Lung (tissue), 17 donors: ENCODE measurements at places on chromosomes 3 and 15. TPM values are rescaled to one million over a fixed set of nuclear protein-coding genes. Genes with fewer than 3 reads are reported as not detected.
A peak's percentile ranks its signal among the peaks of the same experiment; 100 is the strongest.

DNA sequence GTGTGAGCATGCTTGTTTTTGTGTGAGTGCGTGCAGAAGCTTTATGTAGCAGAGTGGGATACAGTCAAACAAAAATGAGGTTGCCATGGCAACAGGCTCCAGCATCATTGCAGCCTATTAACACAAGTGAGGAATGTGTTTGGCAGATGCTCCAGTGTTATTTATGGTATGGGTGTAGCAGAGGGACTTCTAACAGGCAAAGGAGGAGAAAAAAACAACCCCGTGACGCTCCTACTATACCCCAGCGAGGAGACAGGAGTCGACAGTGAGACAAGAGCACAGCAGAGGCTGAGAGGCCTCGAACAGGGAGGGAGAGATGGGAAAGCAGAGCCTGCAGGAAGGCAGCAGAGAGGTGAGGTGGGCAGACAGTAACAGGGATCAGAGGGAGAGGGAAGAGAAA is 4.9 kb downstream of the ADCY5 start:
- H3K27me3 ChIP-seq: no peaks in the 10 kb centered on the region
- no peak overlapping the region for H3K27ac ChIP-seq
- no peak overlapping the region for H3K4me3 ChIP-seq

DNA sequence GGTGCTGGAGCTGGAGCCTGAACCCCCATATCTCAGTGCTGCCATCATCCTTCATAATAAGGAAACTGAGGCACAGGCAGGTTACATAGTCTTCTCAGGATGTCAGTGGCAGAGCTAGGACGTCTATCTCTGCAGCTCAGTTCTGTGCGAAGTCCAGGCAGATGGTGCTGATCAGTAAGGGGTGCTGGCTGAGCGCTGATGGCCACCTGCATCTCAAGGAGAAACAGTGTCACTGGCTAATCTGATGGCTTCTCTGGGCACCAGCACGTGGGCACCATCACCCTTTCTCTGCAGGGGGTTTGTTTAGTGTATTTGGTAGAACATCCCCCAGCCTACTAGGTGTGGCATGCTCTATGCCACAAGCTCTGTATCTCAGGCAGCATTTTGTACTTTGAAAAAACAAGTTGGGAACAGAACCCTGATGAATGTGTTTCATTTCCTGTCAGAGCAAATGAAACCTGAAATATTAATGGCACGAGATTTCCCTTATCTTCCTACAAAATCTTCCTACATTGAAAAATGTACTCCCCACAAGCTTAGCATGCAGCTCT is 35.1 kb downstream of the APBA2 start:
- no peak overlapping the region for H3K27ac ChIP-seq
- H3K4me1 ChIP-seq: no peaks in the 10 kb centered on the region
- H3K27me3 ChIP-seq: no peaks in the 10 kb centered on the region
- DNase-seq: no peak
- H3K4me3 ChIP-seq: no peak overlapping the region

GRCh38 chr3:193237030-193237429 is 4.0 kb upstream of the PLAAT1 start:
- H3K4me1 ChIP-seq: no peaks in the 10 kb centered on the region
- H3K27ac ChIP-seq: no peak overlapping the region
- DNase-seq: peak; percentile 9
- H3K27me3 ChIP-seq: no peaks in the 10 kb centered on the region

GRCh38 chr3:8734908-8735307 is 1.3 kb downstream of the CAV3 start:
- H3K4me1 ChIP-seq: peaks cover 4% of the 10 kb centered on the region
- DNase-seq: no peak
- no peaks in the 10 kb centered on the region for H3K36me3 ChIP-seq

DNA sequence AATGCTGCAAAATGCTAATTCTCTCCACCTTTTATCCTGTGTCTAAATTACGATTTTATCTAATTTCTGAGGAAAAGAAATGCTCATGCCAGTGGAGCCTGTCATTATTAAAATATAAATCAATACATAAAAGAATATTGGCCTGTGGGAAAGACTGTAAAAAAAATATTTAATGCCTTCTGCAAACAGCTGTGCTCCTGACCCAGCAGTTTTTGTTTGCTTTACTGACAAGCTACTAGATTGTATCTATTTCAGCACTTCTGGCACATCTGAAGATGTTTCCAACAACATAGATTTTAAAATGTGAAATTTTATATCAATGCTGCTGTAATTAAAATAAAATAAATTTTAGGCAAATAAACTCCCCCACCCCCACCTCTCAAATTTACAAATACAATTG is 493.6 kb upstream of the AGTR1 start:
- H3K27ac ChIP-seq: no peak overlapping the region
- no peaks in the 10 kb centered on the region for H3K36me3 ChIP-seq
- DNase-seq: peak; percentile 15

DNA sequence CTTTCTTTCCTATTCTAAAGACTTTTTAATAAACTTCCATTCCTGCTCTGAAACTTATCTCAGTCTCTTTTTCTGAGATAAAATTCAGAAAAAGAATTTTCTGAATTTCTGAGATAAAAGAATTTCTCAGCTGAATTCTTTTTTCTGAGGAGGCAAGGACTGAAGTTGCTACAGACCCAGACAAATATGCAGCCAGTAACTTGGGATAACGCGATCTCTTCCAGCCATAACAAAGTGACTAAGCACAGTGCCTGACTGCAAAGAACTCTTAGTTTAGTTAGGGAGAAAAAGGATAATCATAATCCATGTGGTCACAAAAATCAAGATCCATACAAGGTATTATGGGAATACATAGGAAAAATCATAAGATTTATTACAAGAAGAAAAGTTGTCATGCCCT is 222.0 kb upstream of the GAP43 start:
- DNase-seq: no peak
- H3K27ac ChIP-seq: no peak overlapping the region
- H3K4me1 ChIP-seq: no peaks in the 10 kb centered on the region

DNA sequence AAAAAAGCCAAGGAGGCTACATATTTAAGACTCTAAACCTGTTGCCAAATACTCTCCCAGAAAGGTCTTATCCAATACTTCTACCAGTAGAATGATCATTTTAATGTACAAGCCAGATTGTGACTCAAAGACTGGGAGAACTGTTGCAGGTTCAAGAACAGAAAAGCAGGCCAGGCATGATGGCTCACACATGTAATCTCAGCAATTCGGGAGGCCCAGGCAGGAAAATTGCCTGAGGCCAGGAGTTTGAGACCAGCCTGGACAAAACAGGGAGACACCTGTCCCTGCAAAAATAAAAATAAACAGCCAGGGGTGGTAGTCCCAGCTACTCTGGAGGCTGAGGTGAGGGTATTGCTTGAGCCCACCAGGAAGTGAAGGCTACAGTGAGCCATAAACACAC is 17.8 kb upstream of the THUMPD3 start:
- DNase-seq: no peak
- no peaks in the 10 kb centered on the region for H3K4me1 ChIP-seq
- H3K36me3 ChIP-seq: no peaks in the 10 kb centered on the region
- H3K4me3 ChIP-seq: no peak overlapping the region
- no peaks in the 10 kb centered on the region for H3K27me3 ChIP-seq
- H3K27ac ChIP-seq: no peak overlapping the region

GRCh38 chr3:172585954-172586353 is 62.7 kb upstream of the TNFSF10 start:
- DNase-seq: no peak
- no peak overlapping the region for H3K27ac ChIP-seq
- H3K4me1 ChIP-seq: peaks cover 2% of the 10 kb centered on the region

GRCh38 chr3:156611870-156612494 is 57.1 kb upstream of the SSR3 start:
- no peak overlapping the region for H3K4me3 ChIP-seq
- no peaks in the 10 kb centered on the region for H3K27me3 ChIP-seq
- H3K27ac ChIP-seq: peak overlapping the region; percentile 75
- no peak for DNase-seq
- peaks cover 1% of the 10 kb centered on the region for H3K4me1 ChIP-seq
- no peaks in the 10 kb centered on the region for H3K36me3 ChIP-seq

DNA sequence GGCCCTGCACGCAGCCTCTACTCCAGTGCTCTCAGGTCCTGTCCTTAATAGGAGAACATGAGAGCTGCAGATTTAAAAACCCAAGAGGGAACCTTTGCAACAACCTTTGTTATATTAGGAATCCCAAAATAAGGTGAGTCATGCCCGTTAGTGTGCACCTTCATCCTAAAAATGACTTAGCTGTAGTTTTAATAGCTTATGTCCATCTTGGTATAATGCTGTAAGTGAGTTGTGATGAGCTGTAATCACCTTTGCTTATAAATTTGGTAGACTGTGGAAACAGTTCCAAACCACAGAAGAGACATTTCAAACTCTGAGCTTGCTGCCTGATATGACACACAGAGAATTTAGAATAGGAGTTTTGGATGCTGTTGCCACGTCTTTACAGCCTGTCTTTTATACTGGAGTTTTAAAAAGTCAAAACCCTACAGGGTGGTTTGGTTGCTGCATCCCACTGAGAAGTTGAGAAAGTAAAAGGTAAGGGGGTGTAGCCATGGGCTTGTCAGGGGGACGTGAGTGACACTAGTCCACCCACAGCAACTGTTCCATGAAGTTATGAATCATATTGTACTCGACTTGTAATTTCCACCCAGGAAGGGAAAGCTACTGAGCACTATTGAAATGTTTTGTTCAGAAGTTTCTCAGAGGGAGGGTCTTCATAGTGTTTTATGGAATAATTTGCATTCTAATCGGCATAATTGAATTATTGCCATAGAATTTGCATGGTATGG is 27.4 kb upstream of the CD47 start:
- no peak overlapping the region for H3K4me3 ChIP-seq
- no peaks in the 10 kb centered on the region for H3K4me1 ChIP-seq
- H3K27me3 ChIP-seq: no peaks in the 10 kb centered on the region
- no peak overlapping the region for H3K27ac ChIP-seq
- H3K36me3 ChIP-seq: no peaks in the 10 kb centered on the region

- H3K36me3 ChIP-seq: no peaks in the 10 kb centered on the region
- no peak for DNase-seq
- no peak overlapping the region for H3K27ac ChIP-seq
- no peaks in the 10 kb centered on the region for H3K27me3 ChIP-seq
- H3K4me3 ChIP-seq: no peak overlapping the region
Measured at GRCh38 chr3:61877359-61878138, 316.2 kb downstream of the PTPRG start.

- no peak overlapping the region for H3K27ac ChIP-seq
- H3K27me3 ChIP-seq: no peaks in the 10 kb centered on the region
- no peaks in the 10 kb centered on the region for H3K4me1 ChIP-seq
- H3K36me3 ChIP-seq: no peaks in the 10 kb centered on the region
- no peak for DNase-seq
- no peak overlapping the region for H3K4me3 ChIP-seq
Measured at GRCh38 chr15:88864861-88865497, 30.4 kb downstream of the HAPLN3 start.

DNA sequence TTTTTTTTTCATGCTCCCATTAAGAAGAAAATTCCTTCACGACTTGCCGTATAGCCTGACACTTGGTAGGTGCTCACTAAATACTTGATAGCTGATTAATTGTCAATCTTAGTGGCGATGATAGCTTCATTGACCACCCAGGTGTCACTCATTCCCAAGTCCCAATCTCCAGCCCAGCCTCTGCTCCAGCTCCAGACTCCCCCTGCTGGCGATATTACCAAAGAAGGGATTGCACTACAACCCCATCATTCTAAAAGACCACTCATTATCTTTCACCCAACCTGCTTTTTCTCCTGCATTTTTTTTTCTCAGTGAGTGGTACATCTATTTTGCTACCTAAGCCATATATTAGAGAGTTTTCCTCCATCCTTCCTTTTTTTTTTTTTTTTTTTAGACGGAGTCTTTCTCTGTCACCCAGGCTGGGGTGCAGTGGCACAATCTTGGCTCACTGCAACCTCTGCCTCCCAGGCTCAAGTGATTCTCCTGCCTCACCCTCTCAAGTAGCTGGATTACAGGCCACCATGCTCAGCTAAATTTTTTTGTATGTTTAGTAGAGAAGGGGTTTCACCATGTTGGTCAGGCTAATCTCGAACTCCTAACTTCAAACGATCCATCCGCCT is 19.5 kb upstream of the COMMD2 start:
- no peaks in the 10 kb centered on the region for H3K27me3 ChIP-seq
- no peaks in the 10 kb centered on the region for H3K4me1 ChIP-seq
- DNase-seq: peak; percentile 53
- no peak overlapping the region for H3K27ac ChIP-seq
- H3K36me3 ChIP-seq: no peaks in the 10 kb centered on the region
- no peak overlapping the region for H3K4me3 ChIP-seq

GRCh38 chr3:23099677-23100076 is 103.5 kb upstream of the UBE2E2 start:
- no peaks in the 10 kb centered on the region for H3K27me3 ChIP-seq
- DNase-seq: no peak
- H3K27ac ChIP-seq: no peak overlapping the region
- H3K36me3 ChIP-seq: no peaks in the 10 kb centered on the region
- no peak overlapping the region for H3K4me3 ChIP-seq

- no peaks in the 10 kb centered on the region for H3K4me1 ChIP-seq
- H3K36me3 ChIP-seq: no peaks in the 10 kb centered on the region
- H3K27ac ChIP-seq: no peak overlapping the region
- peak; percentile 80 for DNase-seq
- H3K4me3 ChIP-seq: no peak overlapping the region
- H3K27me3 ChIP-seq: peaks cover 2% of the 10 kb centered on the region
Measured at GRCh38 chr3:161560008-161560637, 63.5 kb downstream of the OTOL1 start.

DNA sequence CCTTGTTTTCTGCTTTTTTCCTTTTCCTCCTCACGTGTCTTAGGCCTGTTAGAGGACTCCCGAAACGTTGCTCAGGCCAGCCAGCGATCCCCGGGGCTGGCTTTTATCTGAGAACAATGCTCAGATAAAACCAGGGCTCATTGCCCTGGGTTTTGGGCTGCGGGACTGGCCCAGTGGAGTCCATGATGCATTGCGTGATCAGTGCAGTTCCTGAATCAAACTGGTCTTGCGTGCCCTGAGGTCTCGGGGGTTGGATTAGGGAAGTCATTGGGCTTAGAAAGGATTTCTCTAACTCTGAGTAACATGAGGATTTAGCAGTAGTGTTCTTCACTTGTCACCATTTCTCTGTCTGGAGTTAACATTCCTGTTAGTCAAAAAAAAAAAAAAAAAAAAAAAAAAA is 66.3 kb downstream of the CCR1 start:
- DNase-seq: no peak
- no peaks in the 10 kb centered on the region for H3K4me1 ChIP-seq
- H3K36me3 ChIP-seq: no peaks in the 10 kb centered on the region
- no peak overlapping the region for H3K27ac ChIP-seq

- no peak overlapping the region for H3K27ac ChIP-seq
- peaks cover 19% of the 10 kb centered on the region for H3K4me1 ChIP-seq
Measured at GRCh38 chr3:126850370-126851085, 132.4 kb upstream of the PLXNA1 start.

The KCNMB2 gene
- 1.7 TPM for total RNA-seq

The C3orf70 gene
- total RNA-seq: 3.0 TPM

The ACP3 gene
- 66.4 TPM for total RNA-seq

The TMEM202 gene
- total RNA-seq: not detected

The XCR1 gene
- total RNA-seq: 0.43 TPM

The EFCC1 gene
- 5.2 TPM for total RNA-seq

The GHRL gene
- total RNA-seq: 7.6 TPM

The BFSP2 gene
- not detected for total RNA-seq

The FBXO45 gene
- 7.0 TPM for total RNA-seq

The CLSTN2 gene
- 2.4 TPM for total RNA-seq

The RASGRP1 gene
- 2.5 TPM for total RNA-seq

The GOLGA8J gene
- total RNA-seq: 0.20 TPM

The SLC7A14 gene
- 0.03 TPM for total RNA-seq
